B cell (primary cell): ENCODE measurements at places on chromosomes 4 and X. TPM values are rescaled to one million over a fixed set of nuclear protein-coding genes. Genes with fewer than 3 reads are reported as not detected.

DNA sequence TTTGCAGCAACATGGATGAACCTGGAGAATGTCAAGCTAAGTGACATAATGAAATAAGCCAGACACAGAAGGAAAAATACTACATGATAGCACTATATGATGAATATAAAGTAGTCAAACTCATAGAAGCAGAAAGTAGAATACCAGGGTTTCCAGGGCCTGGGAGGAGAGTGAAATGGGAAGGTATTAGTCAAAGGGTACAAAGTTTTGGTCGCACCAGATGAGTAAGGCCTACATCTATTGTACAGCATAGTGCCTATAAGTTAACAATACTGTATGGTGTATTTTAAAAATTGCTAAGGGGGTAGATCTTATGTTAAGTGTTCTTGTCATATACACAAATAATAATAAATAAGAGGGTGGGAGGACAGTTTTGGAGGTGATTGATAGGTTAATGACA is 41.5 kb downstream of the ENOX2 start:
- DNase-seq = no peak

DNA sequence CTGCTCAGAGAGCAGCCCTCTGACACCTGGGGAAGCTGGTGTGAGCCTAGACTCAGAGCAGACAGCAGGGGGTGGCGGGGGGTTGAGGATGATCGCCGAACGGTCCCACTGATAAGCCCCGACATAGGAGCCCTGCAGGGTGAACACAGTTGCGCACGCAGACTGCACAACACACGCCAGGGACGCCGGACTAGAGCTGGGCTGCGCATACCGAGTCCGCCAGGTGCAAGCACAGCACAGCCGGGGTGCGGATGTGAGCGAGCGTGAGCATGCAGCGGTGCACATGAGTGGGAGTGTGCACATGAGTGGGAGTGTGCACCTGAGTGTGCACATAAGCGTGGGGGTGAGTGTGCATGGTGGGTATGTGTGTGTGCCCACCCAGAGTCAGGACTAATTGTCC is 36.7 kb downstream of the FAM53A start:
- no peak for DNase-seq

Gene TENT5D
- not detected in 2 replicates for total RNA-seq

DNA sequence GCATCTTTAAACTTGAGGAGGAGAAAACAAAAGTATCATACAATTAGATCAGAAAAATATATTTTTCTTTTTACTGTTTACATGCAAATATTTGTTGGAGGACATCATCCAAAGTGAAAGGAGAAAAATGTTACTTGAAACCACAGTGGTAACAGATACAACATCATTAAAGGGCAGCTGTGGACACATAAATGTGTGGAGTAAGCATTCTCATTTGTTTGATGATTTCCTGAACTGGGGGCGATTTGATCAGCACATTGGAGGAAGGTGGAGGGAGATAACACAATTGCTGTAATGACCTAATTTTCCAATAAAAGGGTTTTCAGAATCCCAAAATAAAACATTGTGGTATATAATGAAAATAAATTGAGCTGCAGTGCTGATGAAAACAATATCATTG is 314.5 kb upstream of the HS3ST1 start:
- DNase-seq = no peak

Gene KLKB1
- total RNA-seq = 0.44 and 0.73 TPM in 2 replicates

- DNase-seq = no peak
Observed at GRCh38 chr4:772118-772517, 53.8 kb downstream of the CPLX1 start.

- peak; percentile 62 for DNase-seq
Observed at GRCh38 chr4:24583451-24584210, 723 bp downstream of the DHX15 start.

DNA sequence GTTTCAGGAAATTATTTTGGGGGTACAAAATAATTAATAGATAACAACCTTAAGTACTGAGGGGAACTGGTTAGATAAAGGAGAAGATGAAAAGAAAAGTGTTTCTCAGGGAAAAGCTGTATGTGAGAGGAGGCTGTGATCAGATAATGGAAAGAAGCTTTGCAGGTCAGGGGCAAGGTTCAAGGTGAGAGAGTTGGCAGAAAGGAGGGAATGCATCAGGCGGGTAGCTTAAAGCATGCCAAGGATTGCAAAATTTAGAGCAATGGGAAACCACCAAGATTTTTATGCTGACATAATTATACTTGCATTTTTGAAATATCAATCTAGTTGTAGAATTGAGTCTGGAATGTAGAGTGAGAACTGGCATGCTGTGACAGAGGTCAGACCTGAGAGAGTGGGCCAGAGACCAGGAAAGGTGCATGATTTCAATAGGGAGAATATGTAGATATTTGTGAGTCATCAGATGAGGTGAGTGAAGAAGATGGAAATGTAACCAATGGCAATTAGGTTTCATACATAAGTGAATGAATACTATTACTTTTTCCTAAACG is 508.7 kb downstream of the TRIML1 start:
- DNase-seq = no peak

DNA sequence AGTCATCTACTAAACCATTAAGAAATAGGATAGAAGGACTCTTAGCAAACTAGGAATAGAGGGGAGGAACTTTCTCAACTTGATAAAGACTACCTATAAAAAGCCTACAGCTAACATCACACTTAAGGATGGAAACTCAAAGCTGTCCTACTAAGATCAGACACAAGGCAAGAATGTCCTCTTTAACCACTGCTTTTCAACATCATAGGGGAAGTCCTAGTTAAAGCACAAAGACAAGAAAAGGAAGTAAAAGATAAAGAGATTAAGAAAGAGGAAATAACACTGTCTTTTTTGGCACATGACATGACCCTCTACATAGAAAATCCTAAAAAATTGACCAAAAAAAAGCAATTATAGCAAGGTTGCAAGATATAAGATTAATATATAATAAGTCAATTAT is 136.6 kb downstream of the FBXW7 start:
- DNase-seq = peak; percentile 47

Gene FAM9B
- total RNA-seq = not detected in 2 replicates

Gene KCTD8
- not detected in 2 replicates for total RNA-seq

- peak; percentile 44 for DNase-seq
Observed at GRCh38 chrX:3699821-3700381, 13.5 kb downstream of the PRKX start.

DNA sequence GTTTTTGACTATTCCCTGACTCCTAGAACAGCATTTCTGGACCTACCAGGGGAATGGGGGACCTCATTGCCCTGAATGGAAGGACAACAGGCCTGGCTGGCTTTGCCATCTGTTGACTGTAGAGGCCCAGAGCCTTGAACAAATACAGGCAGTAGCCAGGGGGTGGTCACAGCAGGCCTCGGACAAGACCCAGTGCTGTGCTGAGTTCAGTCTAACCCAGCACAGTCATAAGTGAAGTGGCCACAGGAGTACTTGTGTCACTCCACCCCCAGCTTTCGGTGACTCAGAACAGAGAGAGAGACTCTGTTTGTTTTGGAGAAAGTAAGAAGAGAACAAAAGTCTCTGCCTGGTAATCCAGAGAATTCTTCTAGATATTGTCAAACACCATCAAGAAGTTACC is 310.0 kb downstream of the PRR32 start:
- DNase-seq = no peak

- DNase-seq = no peak
Observed at GRCh38 chr4:79331126-79331876, 5.4 kb upstream of the NAA11 start.

DNA sequence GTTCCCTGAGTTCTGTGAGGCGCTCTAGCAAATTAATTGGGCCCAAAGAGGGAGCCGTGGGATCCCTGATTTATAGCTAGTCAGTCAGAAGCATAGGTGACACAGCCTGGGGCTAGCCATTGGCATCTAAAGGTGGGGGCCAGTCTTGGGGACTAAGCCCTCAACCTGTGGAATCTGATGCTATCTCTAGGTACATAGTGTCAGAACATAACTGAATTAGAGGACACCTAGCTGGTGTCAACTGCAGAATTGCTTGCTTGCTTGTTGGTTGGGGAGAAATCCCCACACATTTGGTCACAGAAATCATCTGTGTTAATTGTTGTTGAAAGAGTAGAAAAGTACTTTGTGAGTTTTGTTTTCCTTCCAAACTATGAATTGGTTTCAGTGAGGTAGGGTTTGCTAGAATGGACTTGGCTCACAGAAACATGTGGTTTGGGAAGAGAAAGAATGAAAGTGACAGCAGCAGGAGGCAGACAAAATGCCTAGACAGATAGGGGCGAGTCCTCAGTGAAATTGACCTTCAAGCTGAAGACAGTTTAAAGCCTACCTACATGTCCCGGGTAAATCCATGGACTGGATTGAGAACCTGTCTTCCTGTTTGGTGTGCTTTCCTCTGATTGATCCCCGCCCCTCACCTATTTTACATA is 12.8 kb upstream of the GPR82 start:
- DNase-seq = no peak

Gene AMBN
- total RNA-seq = not detected in 2 replicates

Gene TXK
- 0.79 and 2.5 TPM in 2 replicates for total RNA-seq

GRCh38 chr4:85391071-85391470 is 83.9 kb upstream of the ARHGAP24 start:
- DNase-seq = no peak

DNA sequence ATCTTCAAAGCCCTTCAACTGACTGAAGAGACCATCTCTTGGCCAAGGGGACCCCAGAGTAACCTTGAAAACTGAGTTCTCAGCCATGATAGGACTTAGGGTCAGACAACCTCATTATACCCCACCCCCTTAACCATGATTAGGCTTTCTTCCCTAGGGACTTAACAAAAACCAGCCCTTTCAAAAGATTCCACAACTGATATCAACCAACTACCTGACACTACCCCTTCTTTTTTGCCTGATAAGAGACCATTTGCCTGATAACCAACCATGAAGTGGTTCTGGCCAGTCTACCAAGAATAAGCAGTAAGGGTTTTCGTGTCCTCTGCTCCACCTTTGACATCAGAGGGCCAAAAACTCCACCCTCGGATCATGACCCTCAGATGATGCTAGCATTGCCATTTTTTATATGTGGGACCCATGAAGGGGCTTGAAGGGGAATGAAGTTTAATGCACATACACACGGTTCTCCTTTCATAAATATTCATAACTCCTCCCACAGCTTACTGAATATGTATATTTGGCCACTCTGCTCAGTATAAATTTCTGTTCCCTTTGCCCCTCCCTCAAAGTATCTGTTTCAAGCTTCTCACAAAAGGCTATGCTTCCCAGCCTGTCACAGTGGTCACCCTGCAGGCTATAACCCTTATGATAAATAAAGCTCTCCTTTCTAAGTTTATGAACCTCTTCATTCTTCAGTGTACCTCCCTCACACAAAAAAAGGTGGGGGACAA is 12.3 kb downstream of the TBCK start:
- no peak for DNase-seq

- no peak for DNase-seq
Observed at GRCh38 chr4:16016536-16016935, 53.6 kb upstream of the FGFBP2 start.

GRCh38 chrX:83501530-83501929 is 6.6 kb upstream of the POU3F4 start:
- no peak for DNase-seq

- no peak for DNase-seq
Observed at GRCh38 chrX:144648788-144649187, 598.5 kb upstream of the SPANXN1 start.

DNA sequence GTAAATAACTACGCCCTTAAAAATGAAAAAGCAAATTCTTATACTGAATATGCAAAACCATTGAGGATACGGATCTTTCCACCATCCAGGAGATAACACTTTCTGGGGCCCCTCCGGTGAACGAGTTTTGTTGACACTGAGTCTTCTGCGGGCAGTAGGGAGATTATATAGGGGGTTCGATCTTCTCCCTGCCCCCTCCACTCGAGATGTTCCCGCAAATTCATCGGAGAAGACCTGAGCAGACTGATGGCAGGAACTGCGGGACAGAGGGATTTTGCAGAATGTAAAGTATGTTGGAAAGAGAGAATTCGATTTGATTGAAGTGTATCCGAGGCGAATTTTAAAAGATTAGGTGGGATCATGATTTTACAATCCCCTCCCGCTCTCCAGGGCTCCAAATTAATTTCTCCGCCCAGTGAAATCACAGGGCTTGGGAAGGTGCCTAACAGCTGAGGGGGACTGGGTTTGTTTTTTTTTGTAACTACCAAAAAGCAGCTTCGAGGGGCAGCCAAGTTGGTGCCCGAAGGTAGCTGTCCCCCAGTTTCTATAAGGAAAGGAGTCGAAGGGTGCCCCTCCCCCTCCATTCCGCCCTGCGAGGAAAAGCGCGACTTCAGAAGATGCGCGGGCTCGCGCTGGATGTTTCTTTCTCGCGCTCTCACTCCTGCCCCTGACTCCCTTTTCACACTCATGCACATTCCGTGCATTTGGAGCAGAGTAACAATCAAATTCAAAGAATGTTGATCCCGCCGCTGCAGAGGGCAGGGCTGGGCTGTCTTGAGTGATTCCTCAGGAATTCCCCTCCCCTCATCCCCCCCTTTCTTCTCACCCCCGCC is 1.2 kb downstream of the TMEM255A start:
- peak; percentile 37 for DNase-seq

DNA sequence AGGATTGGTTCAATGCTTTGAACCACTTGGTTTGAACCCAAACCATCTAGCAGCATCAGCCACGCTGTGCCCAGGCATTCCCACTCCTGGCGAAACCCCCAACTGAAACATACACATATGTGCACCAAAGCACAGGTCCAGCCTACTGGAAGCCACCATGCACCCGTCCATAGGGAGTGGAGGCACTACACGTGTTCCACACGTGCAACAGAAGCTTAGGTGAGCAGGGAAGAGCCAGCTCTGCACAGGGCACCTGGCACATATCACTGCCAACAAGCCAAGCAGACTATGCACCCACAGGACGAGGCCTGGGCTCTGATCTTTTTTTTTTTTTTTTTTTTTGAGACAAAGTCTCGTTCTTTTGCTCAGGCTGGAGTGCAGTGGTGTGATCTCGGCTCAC is 66.3 kb upstream of the GPR78 start:
- no peak for DNase-seq

Gene SMPX
- total RNA-seq = not detected in 2 replicates

- DNase-seq = no peak
Observed at GRCh38 chr4:2172627-2173231, 69.2 kb downstream of the HAUS3 start.

Gene SSX1
- not detected in 2 replicates for total RNA-seq

- DNase-seq = no peak
Observed at GRCh38 chr4:100876546-100876945, 358.7 kb upstream of the EMCN start.

GRCh38 chrX:121851033-121851432 is 803.6 kb downstream of the GLUD2 start:
- DNase-seq = no peak

DNA sequence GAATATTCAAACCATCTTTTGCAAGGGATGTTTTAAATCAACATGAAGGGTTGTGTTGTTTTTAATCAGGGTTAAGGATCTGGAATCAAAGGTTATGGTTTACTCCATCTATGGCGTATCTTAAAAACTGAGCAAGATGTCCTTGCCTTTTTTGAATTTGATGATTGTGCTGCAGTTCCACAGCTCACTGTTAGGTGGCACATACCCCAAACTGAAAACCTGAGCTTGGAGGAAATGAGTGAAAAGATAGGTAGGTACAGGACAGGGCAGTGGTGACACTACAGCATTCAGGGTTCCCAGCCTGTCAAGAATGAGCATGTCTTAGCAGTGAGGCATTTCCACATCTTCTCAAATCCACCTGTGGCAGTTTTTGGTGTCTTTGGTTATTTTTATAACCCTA is 13.1 kb upstream of the EOLA1 start:
- DNase-seq = peak; percentile 56

Gene DGKQ
- total RNA-seq = 30.4 and 34.9 TPM in 2 replicates
